ENCODE measurements at places on chromosomes 2 and 18.

DNA sequence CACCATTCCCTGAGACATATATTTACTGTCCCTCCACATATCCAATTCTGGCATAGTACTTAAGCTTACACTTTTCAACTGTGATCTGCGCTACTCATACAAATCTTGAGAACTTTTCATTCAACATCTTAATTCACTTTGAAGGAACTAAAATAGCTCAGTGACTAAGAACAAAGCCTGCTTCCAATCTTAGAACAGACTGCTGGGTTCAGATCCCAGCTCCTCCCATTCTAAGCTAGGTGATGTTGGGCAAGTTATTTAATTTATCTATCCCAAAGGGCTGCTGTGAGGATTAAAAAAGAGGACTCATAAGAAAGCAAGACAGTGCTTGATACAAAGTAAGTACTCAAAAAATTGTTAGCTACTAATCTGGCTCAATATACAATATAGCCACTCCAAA, 57.9 kb downstream of the UGP2 start:
- DNase-seq, result no peak

DNA sequence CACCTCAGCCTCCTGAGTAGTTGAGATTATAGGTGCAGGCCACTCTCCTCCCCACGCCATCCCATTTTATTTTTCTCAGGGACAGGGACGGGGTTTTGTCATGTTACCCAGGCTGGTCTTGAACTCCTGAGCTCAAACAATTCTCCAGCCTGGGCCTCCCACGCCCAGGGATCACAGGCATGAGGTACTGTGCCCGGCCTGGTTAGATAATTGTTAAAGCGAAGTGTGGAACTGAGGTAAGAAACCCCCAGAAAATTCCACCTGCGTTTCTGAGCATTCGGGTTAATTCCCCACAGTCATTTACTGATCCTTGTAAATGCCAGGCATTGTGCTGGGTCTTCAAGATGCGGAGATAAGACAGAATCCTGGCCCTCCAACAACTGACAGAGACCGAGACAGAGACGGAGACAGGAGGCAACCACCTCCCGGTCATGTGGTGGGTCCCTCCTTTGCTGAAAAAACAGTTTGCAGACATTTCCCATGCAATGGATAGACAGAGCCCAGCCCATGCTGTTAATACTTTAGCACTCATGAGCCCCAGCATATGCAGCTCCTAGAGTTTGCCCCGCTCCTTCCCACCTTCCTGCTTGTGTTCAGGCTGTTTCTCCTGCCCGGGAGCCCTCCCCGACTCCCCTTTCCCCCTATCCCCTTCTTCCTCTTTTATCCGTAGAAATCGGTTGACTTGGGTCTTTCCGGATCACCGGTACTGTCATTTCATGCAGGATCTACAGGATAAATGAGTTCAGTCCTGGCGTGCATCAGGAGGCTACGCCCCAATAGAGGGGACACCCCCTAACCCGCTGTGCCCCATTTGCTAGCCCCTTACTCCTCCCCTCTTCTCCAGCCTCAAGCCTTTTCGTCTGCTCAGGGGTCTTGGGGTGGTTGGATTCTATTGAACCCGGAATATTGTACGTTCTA, 1.6 kb upstream of the RHOB start:
- DNase-seq, result no peak

- no peak for DNase-seq
Observed at GRCh38 chr2:2797797-2798196, 466.7 kb upstream of the MYT1L start.

DNA sequence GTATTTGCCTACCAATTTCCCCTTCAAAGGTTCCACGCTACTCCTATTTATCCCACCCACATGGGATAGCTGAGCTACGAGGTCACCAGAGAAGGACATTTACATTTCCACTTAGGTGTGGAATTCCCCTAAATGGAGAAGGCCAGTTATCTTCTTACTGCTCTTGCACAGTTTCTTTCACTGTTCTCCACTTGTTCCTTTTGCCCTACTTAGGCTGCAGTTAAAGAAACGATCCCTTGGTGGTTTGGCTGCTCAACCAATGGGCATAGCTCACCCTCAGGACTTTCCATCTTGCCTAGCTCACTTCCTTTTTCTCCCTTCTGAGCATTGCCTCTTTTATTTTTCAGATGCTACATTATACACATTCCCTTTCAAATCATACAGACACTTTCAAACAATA, 11.2 kb upstream of the NABP1 start:
- DNase-seq, result no peak

DNA sequence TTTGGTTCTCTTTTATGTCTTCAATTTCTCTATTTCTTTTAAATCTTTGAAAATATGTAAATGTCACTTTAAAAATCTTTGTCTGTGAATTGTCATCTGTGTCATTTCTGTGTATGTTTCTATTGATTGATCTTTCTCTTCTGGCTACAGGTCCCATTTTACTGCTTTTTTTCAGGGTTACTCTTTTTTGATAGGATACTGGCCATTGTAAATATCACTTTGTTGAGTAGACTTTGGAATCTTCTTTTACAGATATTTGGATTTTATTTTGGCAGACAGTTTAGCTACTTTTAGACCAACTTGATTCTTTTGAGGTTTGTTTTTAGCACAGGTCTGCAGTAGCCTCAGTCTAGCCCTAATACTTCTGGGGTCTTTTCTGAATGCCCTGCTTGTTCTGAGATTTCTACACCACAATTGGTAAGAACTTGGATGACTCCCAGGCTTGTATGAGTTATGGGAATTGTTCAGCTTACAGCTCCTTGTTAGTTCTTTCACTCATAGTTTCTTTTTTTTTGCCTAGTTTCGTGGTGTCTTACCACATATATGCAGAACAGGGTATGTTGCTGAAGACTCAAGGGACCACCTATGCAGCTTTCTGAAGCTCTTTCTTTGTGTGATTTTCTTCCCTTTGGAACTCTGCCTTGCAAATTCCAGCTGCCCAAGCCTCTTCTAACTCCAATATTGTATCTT, 122.2 kb downstream of the QPCT start:
- DNase-seq, result no peak

GRCh38 chr18:24474406-24474805, 14.0 kb downstream of the HRH4 start:
- no peak for DNase-seq

Measured in stimulated activated CD8-positive, alpha-beta memory T cell treated with anti-CD3 and anti-CD28 coated beads, Interleukin-15, amount 100 ng/mL, for 48 hours (primary cell).